ENCODE measurements at places on chromosomes 7 and 10.
A peak's percentile ranks its signal among the peaks of the same experiment; 100 is the strongest.

- DNase-seq = no peak
Measured at GRCh38 chr7:32015133-32015532, 55.1 kb downstream of the PDE1C start.

GRCh38 chr7:85162721-85163120 is 24.1 kb downstream of the SEMA3D start:
- DNase-seq = no peak

DNA sequence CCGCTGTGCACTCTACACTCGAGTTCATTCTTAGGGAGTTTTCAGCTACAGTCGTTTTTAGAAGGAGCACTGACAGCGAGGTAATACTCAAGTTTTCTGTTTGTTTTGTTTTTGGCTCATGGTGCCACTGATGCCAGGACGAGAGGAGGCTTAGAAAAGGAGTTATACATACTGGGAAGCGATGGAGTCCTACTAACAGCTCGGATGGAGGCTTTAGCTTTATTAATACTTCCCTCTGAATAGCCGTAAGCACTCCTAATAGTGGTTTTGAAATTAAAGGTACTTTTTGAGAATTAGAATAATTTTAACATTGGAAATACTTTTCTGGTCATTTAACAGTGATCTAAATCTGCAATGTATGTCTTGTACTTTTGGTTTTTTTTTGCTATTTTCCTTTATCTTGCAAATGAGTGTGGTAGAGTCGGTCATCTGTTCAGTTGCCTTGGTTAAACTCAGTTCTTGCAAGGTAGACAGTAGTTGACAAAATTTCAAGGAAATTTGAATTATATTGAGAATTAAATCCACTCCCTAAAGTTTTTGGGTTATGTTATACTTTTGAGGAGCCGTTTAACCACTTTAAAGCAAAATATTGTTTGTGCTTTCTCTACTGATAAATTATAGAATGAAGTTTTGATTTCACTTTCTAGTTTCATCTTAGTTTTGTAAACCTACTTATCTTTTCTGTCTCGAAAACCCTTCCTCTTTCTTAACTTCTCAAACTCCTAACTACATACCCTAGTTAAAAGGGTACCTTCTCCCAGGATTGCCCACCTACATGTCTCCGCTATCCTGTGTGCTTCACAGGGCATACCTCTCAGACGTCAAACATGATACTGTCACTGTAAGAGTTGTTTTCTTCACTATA is 1.5 kb downstream of the HBP1 start:
- DNase-seq = no peak

GRCh38 chr7:110296321-110296720 is 794.6 kb upstream of the LRRN3 start:
- DNase-seq = no peak

GRCh38 chr7:80722616-80723195 is 84.3 kb downstream of the CD36 start:
- DNase-seq = no peak

- no peak for DNase-seq
Measured at GRCh38 chr7:148909568-148909967, 25.5 kb upstream of the EZH2 start.

- no peak for DNase-seq
Measured at GRCh38 chr10:132554991-132555647, 17.5 kb downstream of the INPP5A start.

GRCh38 chr10:725786-726185 is 36.3 kb upstream of the DIP2C start:
- DNase-seq = no peak

DNA sequence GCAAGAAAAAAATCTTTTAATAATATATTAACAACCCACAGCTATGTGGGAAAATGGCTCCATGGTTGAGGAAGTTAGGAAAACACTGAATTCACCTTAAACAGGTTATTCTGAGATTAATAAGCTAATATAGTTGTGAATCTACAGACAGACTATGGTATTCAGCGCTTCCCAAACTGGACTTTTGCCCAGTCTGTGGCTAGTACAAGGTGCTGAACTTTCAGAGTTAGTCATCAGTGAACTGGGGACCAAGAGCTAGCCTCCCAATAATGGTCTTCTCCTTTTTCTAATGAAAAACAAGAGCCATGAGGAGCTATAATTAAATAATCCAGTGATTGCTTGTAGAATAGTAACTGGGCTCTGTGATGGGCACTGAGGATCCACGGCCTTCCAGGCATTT is 65.3 kb downstream of the FRMPD2 start:
- no peak for DNase-seq

DNA sequence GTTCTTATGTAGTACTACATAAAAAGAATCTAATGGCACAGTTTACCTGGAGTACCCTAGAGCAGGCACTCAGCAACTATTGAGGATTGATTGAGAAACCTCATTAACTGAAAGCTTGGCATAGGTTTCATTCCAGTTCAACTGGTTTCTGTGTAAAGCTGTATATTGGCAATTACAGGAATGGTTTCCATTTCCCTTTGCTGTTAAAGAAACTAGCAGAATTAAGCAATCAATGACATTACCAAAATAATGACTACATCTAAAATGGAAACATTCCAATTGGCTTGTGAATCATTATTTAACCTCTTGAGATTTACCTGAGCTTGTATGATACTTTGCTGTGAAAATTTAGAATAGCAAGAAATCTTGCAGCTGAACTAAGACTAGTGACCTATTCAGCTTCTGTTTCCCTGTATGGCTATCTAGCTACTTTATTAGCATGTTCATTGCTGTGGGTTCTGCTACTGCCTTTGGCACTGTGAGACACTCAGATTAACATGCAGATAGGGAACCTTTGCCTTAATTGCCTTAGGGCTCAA is 33.5 kb upstream of the CADPS2 start:
- DNase-seq = no peak

DNA sequence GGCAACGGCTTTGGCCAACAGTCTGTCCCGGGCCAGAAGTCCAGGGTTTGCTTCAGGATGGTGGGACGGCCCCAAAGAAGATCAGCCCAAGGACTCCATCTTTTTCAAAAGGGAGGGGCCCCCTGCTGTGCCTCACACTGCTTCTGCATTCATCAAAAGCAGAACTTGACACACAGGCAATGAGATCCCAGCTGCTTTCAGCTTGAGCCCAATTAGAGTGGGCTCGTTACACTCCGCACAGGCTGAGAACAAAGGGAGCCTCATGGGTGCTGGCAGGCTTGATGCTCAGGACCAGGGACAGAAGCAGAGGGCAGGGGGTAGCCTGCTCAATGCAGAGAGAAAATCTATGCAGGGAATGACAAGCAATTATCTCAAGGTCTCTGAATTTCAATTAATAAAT is 45.5 kb downstream of the VOPP1 start:
- DNase-seq = no peak

GRCh38 chr7:29564496-29565223 is 1.0 kb downstream of the PRR15 start:
- no peak for DNase-seq

- no peak for DNase-seq
Measured at GRCh38 chr7:949021-949934, 5.2 kb downstream of the ADAP1 start.

- no peak for DNase-seq
Measured at GRCh38 chr10:18449611-18450026, 201.8 kb downstream of the NSUN6 start.

DNA sequence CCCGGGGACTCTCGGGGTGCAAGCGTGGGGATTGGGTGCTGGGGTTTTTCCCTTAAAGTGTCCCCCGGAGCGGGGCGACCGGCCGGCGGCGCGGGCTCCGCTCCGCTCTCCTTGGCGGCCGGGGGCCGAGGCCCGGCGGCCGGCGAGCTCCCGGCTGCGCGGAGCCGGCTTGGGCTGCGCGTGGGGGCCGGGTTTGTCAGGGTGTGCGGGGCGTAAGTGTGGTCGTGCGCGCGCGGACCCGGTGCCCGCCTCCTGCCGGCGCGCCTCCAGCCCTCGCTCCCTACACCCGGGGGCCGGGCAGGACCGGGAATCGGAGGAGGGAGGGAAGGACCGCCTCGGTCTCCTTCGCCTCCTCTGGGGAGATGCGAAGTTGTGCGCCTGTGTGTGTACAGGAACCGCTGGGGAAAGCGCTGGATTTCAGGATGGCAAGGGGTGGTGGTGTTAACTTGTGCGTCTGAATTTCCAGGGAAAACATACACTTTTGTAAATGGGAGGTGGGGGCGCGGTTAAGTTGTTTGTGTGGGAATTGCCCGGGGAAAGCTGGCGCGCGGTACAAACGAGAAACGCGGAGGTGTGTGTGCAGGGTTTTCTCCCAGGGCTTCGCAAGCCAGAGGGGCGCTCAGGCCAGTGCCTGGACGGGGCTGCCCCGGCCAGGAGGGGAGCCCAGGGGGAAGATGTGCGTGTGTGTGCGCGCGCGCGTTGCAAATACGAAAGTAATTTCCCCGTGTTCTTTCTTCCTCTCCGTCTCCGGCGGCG is 737 bp downstream of the ZMIZ1 start:
- DNase-seq = peak; percentile 38

- no peak for DNase-seq
Measured at GRCh38 chr10:13969118-13969791, 361.5 kb downstream of the FRMD4A start.

DNA sequence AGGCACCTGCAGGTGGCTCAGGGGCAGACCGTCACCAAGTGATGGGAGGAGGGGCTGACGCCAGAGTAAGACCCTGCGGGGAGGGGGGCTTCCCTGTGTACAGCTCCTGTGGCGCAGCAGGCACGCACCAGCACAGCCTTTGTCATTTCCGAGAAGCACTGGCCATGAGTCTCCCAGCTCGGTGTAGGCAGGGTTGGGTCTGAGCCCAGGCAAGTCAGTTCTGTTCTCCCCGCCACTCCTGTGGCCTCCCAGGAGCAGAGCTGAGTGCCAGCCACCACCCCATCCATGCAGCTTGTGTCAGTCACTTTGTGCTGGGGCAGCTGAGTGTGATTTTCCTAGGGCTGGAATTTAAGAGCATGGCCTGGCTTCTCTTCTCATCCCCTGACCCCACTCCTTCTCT is 13.2 kb downstream of the CPSF4 start:
- no peak for DNase-seq

DNA sequence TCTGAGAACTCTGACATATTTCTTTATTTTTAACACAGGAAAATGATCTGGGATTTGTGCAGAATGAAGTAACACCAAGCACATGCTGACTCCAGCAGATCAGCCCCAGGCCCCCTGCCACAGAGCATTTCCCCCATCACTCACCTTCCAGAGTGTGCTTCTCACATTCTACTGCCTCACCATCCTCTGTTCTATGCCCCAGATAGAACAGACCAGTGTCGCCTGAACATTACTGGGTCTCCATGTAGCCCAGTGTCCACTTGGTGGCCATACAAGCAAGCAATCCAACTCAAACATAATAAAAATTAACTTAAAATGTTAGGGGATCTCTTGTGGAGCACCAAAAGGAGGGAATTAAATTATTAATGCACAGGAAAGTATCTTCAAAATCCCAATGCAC is 58.8 kb downstream of the SORBS1 start:
- DNase-seq = no peak

DNA sequence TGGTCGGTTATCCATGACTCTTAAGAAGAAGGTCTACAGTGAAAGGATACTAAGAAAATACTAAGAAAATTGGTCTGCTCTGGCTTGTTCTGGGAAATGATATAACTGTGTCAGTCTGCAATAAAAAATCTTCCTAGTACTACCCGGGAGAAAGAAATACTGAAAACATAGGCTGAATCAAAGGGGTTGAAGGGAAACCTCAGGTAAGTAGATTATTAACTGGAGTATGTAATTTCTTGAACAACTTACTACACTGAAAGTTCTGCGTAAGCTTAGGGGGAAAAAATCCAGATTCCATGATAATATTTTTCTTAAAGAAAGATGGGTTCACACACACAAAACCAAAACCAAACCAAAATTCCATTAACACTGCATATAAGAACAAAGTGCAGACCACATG is 143.3 kb downstream of the KMT2E start:
- no peak for DNase-seq

DNA sequence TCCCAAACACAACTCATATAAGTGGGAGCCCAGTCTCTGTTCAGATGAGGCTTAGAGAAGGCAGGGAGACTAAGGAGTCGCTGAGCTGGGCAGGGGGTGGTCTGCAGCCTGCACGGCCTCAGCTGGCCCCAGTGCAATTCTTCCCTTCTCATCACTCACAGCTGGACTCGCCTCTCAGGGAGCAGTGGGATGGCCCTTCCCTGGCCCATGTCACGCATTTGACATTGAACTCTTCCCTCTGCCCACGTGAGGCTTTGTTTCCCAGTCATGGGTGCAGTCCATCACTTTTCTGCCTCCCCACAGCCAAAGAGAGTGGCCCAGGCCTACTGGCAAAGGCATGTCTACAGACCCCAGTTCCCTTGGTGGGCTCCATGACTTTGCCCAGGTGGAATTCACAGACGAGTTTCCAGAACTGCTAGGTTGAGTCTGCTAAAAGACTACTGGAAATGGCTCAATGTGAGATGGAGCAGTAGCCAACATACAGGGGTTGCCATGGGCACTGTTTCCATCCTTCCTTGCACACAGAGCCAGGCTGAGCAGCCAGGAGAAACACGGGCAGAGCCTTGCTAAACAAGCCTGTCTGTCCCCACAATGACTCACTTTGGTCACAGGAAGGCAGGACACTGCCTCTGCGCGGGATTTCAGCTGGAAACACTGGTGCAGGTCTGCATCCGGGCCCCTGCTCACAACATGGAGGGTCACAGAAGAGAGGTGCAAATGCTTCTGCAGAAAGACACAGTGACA is 90.1 kb downstream of the OAT start:
- DNase-seq = no peak

- no peak for DNase-seq
Measured at GRCh38 chr7:42152329-42153205, 84.4 kb downstream of the GLI3 start.

- no peak for DNase-seq
Measured at GRCh38 chr10:36094096-36094495, 452.0 kb upstream of the FZD8 start.

DNA sequence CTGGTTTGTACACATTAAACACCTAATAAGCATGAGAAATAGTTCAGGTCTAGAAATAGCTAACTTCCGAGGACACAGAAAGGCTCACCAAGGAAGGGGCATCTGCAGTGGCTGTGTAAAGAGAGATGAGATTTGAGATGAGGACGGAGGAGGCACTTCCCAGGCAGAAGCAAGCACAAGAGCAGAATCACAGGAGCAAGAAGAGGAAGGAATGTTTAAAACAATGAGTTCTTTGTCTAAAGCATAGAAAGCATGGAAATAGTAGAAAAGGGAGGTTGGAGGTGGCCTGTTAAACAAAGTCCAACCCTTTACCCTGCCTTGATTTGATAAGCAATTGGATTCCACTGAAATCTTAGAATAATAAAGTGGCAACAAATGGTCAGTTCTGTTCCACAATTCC is 11.6 kb upstream of the PON3 start:
- DNase-seq = no peak
